Spinal cord (tissue), 10 donors: ENCODE measurements at places on chromosomes 3 and 15. TPM values are rescaled to one million over a fixed set of nuclear protein-coding genes. Genes with fewer than 3 reads are reported as not detected.

PRICKLE2 gene
- polyA plus RNA-seq: 24.9 TPM

- no peak overlapping the region for H3K27ac ChIP-seq
- peaks cover 7% of the 10 kb centered on the region for H3K36me3 ChIP-seq
- DNase-seq: no peak
- H3K27me3 ChIP-seq: no peaks in the 10 kb centered on the region
- no peak overlapping the region for H3K4me3 ChIP-seq
- peaks cover 64% of the 10 kb centered on the region for H3K4me1 ChIP-seq
Observed at GRCh38 chr15:68792901-68793766, 27.6 kb downstream of the ANP32A start.

DNA sequence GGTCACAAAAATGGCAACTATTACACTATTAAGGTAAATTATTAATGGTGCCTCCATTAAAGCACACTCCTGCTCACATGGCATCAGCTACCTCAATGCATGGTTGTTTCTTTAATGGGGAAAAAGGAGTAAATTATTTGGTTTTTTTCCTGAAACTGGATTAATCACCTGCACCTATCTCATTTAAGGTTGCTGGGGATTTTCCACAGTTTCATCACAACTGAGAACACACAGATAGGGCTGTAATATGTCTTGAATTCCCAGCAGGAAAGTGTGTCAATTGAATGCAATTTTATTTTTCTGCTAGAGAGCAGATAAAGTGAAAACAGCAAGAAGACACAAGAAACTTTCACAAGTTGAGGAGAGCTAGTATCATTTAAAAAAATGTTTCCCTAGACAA is 36.4 kb downstream of the RFTN1 start:
- no peaks in the 10 kb centered on the region for H3K4me1 ChIP-seq
- H3K27ac ChIP-seq: no peak overlapping the region
- no peak overlapping the region for H3K4me3 ChIP-seq

DNA sequence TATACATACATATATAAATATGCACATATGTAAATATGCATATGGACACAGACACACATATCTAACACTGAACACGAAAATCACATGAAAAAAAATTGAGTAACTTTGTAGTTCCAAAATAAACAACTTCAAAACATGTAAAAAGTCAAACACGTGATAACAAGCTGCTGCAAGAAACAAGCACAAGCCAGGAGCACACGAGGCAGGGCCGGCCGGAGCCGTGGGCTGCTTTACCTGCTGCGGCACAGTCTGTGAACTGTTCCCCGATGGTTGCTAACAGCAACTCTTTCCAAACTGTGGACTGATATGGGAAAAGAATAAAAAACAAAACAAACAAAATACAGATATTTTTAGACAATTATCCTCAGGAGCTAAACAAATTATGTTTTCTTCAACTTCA is 31.6 kb downstream of the EIF4E3 start:
- DNase-seq: no peak
- H3K27ac ChIP-seq: peak overlapping the region; percentile 72
- H3K36me3 ChIP-seq: no peaks in the 10 kb centered on the region
- no peaks in the 10 kb centered on the region for H3K27me3 ChIP-seq
- no peak overlapping the region for H3K4me3 ChIP-seq

DNA sequence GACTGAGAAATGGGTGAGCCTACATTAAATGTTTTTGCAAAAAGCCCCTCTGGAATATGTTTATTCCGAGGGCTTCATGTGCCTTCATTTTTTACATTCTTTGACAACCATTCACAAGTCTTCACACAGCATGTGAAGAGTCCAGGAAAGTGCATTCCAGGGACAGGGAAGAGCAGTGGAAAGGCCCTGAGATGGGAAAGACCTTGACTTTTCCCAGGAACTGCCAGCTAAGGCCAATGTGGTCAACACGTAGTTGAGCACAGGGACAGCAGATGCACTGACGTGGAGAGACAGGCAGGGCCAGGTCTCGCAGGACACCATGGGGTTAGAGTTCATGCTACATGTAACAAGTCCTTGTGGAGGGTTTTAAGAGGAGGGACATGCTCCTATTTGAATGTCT is 21.7 kb downstream of the SSR3 start:
- no peak overlapping the region for H3K4me3 ChIP-seq
- H3K36me3 ChIP-seq: no peaks in the 10 kb centered on the region
- H3K27me3 ChIP-seq: no peaks in the 10 kb centered on the region
- H3K4me1 ChIP-seq: peaks cover 5% of the 10 kb centered on the region
- no peak overlapping the region for H3K27ac ChIP-seq

- H3K36me3 ChIP-seq: peaks cover 24% of the 10 kb centered on the region
- peak overlapping the region; percentile 93 for H3K27ac ChIP-seq
- DNase-seq: no peak
- H3K27me3 ChIP-seq: no peaks in the 10 kb centered on the region
- H3K4me3 ChIP-seq: peak overlapping the region; percentile 93
Observed at GRCh38 chr15:43492266-43492665, 690 bp downstream of the TP53BP1 start.

DNA sequence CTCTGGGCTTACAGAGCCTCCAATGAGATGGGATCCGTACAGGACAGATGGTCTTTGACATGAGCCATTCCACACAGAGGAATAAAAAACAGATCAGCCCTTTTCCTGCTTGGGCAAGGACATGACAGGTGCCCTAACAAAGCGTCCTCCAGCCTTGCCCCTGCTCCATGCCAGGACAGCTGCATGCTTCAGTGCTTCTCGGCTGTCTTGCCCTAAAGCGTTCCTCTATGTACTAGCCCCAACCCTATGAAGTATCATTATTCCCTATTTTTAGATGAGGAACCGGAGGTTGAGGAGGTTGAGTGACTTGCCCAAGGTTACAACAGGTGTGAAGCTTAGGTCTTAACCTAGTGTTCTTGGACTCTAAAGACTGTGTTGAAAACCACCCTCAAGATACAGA is 10.5 kb downstream of the POMGNT2 start:
- no peak overlapping the region for H3K27ac ChIP-seq
- H3K4me3 ChIP-seq: no peak overlapping the region
- no peak for DNase-seq
- no peaks in the 10 kb centered on the region for H3K27me3 ChIP-seq
- peaks cover 24% of the 10 kb centered on the region for H3K4me1 ChIP-seq
- peaks cover 3% of the 10 kb centered on the region for H3K36me3 ChIP-seq

SLC22A13 gene
- polyA plus RNA-seq: 0.10 TPM

DNA sequence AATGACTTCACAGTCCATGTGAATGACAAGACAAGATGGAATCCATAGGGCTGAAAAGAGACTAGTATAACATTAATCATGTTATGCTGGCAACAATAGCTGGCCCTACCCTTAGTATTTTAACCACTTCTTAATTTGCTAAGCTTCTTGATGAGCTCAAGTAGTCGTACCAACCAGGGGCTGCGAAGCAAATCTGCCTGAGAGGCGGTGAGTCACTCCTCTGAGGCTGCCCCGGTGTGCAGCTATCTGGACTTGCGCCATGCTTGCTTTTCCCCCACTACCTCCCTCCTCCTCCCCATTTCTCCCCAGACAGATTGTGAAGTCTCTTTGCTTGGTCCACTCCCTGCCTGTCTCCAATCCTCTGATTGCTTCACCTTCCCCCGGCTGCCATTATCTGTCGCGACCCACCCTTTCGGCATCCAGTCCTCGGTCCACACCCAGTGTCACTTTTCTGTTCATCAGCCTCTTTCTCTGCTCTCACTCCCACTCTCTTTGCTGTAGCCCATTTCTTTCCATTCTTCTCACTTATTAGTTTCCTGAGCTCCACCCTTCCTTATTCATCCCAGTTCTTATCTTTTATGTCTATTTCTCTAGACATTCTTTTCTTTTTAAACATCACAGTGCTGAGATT is 42.7 kb downstream of the DUT start:
- H3K36me3 ChIP-seq: no peaks in the 10 kb centered on the region
- no peak overlapping the region for H3K27ac ChIP-seq
- H3K27me3 ChIP-seq: no peaks in the 10 kb centered on the region
- no peak for DNase-seq

GRCh38 chr15:47932951-47933641 is 187.7 kb upstream of the SLC24A5 start:
- no peak for DNase-seq
- H3K36me3 ChIP-seq: no peaks in the 10 kb centered on the region
- H3K4me1 ChIP-seq: peaks cover 3% of the 10 kb centered on the region
- no peak overlapping the region for H3K27ac ChIP-seq
- no peaks in the 10 kb centered on the region for H3K27me3 ChIP-seq

DNA sequence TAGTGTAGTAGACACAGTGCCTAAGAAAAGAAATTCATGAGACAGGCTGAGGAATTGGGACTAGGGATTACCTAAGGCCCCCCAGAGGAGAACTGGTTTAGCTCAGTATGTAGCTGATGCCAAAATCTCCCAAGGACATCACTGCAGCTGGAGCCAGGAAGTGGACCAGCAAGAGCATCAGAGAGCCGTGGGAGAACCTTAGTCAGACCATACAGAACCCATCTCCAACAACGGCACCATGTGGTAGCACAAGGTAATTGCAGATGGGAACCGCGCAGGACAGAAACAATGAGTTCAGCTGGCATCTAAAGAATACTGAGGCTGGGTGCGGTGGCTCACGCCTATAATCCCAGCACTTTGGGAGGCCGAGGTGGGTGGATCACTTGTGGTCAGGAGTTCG is 81.7 kb downstream of the WNT5A start:
- H3K27ac ChIP-seq: no peak overlapping the region
- DNase-seq: no peak
- no peaks in the 10 kb centered on the region for H3K4me1 ChIP-seq
- no peak overlapping the region for H3K4me3 ChIP-seq
- H3K27me3 ChIP-seq: no peaks in the 10 kb centered on the region

DNA sequence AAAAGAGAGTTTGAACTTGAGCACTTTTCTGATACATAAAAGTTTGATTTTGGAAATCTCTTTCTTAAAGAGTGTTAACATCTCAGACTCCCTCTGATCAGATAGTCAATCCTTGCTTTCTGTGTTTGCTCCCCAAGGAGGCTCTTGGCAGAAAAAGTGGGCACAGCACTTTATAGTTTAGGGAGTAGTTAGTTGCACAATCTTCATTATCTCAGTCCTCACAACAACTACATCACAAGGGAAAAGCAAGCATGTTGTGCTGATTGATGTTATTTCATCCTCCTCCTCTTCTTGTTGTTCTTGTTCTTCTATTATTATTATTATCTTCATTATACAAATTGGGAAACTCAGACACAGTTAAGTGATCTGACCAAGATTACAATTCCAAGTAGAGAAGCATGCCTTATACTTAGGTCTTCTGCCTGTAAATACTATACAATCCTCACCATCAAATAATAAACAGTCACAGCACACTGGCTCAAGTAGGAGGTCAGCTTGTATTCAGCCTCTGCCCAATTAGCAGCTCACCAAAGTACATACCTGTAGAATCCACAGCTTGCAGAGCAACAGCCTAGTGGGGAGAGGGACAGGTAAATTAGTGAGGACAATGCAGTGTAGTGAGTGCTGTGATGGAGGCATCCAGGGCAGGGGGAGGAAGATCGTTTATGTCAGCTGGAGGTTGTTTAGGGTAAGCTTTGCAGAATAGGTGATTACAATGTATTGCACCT is 304.1 kb upstream of the MME start:
- H3K4me3 ChIP-seq: no peak overlapping the region
- H3K27me3 ChIP-seq: no peaks in the 10 kb centered on the region
- no peaks in the 10 kb centered on the region for H3K4me1 ChIP-seq
- DNase-seq: no peak
- no peak overlapping the region for H3K27ac ChIP-seq

- H3K27me3 ChIP-seq: no peaks in the 10 kb centered on the region
- H3K4me1 ChIP-seq: no peaks in the 10 kb centered on the region
- no peak overlapping the region for H3K27ac ChIP-seq
- no peaks in the 10 kb centered on the region for H3K36me3 ChIP-seq
- no peak overlapping the region for H3K4me3 ChIP-seq
Observed at GRCh38 chr3:22228705-22229104, 477.7 kb upstream of the ZNF385D start.

- H3K27ac ChIP-seq: no peak overlapping the region
- no peaks in the 10 kb centered on the region for H3K27me3 ChIP-seq
- H3K36me3 ChIP-seq: no peaks in the 10 kb centered on the region
- DNase-seq: no peak
- peaks cover 7% of the 10 kb centered on the region for H3K4me1 ChIP-seq
- no peak overlapping the region for H3K4me3 ChIP-seq
Observed at GRCh38 chr3:53511246-53511645, 16.8 kb downstream of the CACNA1D start.

DNA sequence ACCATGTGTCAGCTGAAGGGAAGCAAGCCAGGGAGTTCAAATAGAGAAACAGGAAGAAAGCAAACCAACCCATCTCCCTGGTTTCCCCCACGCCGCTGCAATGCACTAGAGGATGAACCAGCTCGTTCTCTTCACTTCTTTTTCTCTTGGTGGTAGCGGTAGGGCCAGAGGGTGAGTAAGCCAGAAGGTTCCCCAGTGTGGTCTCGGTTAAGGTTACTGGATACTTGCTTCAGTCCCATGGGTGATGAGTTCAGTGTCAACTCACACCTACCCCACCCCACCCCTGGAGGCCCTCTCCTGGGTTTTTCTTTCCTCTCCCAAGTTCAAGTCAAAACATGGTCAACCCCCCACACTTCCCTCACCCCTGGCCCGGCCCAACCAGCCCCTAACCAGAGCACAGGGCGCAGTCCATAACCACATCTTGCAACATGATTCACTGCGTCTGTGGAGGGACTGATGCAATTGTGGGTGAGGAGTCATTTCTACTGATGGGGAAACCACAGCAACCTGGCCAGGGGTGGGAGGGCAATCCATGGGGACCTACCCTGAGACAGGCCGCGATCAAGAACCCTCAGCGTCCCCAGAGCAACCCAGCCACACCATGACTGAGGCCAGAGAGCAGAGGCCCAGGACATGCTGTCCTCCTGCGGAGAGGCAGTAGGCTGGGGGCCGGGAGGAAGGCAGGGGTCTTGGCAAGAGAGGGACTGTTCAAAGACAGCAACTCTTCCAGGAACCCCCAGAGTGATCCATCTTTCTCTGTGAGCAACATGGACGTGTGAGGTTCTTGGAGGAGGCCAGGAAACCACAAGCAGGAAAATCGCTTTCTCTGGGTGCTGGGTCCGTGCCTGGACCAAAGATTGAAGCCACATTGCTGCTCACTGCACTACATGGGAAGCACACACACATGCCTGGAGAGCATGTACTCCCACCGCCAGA is 276.6 kb downstream of the UACA start:
- no peaks in the 10 kb centered on the region for H3K36me3 ChIP-seq
- no peak overlapping the region for H3K27ac ChIP-seq
- H3K4me1 ChIP-seq: no peaks in the 10 kb centered on the region
- no peak for DNase-seq

WDR82 gene
- polyA plus RNA-seq: 144 TPM

GRCh38 chr3:176987901-176988650 is 209.2 kb downstream of the TBL1XR1 start:
- H3K27me3 ChIP-seq: no peaks in the 10 kb centered on the region
- H3K4me1 ChIP-seq: no peaks in the 10 kb centered on the region

GRCh38 chr3:60182697-60183096 is 1068.6 kb downstream of the FHIT start:
- no peaks in the 10 kb centered on the region for H3K4me1 ChIP-seq
- no peak for DNase-seq
- H3K27ac ChIP-seq: no peak overlapping the region
- no peak overlapping the region for H3K4me3 ChIP-seq
- no peaks in the 10 kb centered on the region for H3K27me3 ChIP-seq
- H3K36me3 ChIP-seq: no peaks in the 10 kb centered on the region
